ENCODE measurements at places on chromosomes 12 and 14.
A peak's percentile ranks its signal among the peaks of the same experiment; 100 is the strongest.

GRCh38 chr12:125981610-125982253, 916.5 kb downstream of the AACS start:
- DNase-seq = no peak

DNA sequence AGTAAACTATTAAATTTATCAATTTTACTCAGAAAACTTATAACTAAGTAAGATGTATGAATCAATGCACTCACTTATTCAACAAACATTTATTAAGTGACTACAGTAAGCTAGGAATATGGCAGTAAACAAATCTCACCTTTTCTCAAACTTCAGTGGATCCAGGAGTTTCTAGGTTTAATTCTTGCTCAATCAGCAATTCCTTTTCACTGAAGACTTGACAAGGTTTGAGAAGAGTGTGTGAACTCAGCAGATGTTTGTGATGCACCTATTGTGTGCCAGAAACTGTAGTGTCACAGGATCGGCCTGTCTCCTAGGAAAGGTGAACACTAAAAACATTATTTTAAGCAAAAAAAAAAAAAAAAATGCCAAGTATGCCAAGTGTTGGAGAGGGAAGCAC, 167.8 kb downstream of the ALG10 start:
- no peak for DNase-seq

DNA sequence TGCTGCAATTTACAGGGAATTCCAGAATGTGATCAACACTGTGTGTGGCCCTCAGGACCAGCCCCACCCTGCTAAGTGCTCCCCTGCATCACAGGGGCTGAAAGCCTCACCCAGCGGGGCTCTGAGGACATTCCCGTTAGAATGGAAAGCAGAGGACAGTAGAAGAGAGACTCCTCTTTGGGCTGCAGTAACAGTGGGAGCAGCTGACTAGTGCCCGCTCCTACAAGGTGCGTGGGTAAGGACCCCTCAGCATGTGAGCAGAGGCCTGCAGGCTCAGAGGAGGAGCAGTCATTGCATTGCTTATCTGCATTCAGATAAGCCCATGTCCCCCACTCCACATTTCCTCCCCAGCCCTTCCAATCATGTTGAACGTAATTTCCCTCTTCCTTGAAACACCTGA, 120.1 kb downstream of the ITPR2 start:
- no peak for DNase-seq

DNA sequence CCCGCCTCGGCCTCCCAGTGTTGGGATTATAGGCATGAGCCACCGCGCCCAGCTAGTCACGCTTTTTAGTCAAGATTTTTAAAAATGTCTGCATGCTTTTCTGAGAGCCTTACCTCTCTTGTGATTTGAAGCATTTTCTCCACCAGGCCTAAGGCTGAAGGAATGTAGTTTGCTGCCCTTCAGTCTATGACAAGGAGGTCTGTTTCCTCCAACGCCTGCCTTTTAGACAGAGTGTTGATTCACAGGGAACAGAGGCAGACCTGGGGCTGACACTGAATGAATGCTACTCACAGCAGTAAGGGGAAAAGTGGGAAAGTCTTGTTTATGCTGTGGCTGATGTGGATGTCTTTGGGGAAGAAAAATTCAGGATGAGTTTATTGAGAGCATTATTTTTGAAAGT, 27.2 kb upstream of the MDM2 start:
- DNase-seq = no peak

DNA sequence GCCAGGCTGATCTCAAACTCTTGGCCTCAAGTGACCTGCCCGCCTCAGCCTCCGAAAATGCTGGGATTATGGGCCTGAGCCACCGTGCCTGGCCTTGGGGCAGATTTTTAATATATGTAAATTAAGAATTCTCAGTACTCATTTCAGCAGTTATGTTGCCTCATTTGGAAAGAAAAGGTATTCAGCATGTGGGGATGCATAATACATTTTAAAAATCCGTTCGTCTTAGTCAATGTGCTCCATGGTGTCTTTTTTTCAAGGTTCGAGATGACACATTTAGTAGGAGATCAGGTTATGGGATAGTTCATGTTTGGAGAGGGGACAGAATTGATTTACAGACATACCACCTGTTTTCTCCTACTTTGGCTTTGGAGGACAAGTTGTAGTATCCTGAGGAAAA, 10.2 kb downstream of the SYNE2 start:
- no peak for DNase-seq

- DNase-seq = no peak
These were observed 221.8 kb downstream of the PRKD1 start for GRCh38 chr14:29705801-29706200.

GRCh38 chr14:73173092-73173735, 36.9 kb downstream of the PSEN1 start:
- peak; percentile 7 for DNase-seq

DNA sequence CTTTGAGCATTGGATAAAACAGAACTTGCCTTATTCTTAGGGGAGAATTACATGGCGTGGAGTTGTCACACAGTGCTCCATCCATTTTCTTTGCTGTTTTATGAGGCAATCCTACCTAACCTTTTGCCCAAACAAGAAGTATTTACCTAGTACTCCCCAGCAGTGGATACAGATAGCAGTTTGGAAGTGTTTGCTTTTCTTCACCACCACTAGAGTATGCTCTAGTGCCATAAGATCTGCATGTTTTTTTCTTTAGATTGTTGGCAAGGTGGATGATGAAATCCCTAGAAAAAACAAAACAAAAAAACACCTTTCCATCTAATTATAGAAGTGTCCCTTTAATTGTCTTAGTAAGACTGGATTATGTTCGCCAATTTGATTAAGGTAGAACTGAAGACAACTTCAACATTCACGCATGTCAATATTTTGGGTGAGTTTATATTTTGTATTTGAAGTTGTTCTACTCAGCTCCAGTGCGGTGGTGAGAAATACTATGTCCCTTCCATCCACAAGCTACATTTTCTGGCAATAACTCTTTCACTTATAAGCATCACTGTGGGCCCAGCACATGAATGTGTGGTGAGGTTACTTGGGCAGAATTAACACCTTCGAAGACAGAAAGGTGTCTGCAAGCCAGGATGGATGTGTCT, 23.6 kb upstream of the TMEM260 start:
- no peak for DNase-seq

DNA sequence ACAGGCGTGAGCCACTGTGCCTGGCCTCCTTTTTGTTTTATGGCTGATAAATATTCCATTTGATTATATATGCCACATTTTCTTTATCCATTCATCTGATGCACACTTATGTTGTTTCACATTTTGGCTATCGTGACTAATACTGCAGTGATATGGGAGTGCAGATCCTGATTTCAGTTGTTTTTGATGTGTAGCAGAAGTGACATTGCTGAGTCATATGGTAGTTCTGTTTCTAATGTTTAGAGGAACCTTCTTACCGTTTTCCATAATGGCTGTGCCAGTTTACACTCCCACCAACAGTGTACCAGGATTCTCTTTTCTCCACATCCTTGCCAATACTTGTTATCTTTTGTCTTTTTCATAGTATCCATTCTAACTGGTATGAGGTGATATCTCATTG, 235.9 kb downstream of the ERC1 start:
- no peak for DNase-seq

DNA sequence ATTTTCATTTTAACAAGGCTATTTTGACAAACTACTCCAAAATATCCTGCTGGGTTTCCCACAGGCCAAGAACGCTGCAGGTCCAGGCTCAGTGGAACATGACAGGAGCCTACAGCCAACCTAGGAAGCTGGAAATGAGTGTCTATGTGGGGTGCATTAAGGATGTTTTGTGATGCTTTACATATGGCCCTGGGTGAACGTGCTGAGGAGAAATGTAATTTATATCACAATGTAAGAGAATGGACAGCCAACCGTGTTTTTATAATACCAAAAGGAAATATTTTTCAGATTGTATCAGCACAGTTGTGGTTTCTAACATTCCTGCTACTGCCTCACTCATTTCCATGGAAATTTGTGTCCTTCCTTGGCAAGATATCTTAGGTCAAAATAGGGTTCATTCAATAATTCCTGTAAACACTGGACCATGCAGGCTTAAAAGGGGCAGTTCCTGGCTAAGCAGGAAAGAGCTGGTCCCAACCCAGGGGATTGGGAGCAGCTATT, 51.5 kb downstream of the ST8SIA1 start:
- DNase-seq = no peak

- no peak for DNase-seq
These were observed 377.8 kb upstream of the SFSWAP start for GRCh38 chr12:131333136-131333535.

DNA sequence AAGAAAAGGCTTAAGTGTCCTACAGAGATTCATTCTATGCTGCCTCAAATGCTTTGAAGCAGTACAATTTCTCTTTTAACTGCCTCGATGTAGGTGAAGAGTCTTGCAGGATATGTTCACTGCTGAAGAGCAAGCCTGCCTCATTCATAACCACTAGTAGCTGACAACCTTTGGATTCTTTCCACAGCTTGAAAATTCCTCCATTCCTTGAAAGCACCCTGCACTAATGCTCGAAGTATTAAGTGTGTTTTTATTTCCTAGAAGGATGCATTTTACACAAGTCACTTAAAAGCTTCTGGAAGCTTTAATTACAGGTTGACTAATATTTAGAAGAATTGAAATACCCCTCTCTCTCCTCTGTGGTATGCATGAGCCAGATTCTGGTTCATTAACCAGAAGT, 429.4 kb downstream of the DIO2 start:
- DNase-seq = no peak

DNA sequence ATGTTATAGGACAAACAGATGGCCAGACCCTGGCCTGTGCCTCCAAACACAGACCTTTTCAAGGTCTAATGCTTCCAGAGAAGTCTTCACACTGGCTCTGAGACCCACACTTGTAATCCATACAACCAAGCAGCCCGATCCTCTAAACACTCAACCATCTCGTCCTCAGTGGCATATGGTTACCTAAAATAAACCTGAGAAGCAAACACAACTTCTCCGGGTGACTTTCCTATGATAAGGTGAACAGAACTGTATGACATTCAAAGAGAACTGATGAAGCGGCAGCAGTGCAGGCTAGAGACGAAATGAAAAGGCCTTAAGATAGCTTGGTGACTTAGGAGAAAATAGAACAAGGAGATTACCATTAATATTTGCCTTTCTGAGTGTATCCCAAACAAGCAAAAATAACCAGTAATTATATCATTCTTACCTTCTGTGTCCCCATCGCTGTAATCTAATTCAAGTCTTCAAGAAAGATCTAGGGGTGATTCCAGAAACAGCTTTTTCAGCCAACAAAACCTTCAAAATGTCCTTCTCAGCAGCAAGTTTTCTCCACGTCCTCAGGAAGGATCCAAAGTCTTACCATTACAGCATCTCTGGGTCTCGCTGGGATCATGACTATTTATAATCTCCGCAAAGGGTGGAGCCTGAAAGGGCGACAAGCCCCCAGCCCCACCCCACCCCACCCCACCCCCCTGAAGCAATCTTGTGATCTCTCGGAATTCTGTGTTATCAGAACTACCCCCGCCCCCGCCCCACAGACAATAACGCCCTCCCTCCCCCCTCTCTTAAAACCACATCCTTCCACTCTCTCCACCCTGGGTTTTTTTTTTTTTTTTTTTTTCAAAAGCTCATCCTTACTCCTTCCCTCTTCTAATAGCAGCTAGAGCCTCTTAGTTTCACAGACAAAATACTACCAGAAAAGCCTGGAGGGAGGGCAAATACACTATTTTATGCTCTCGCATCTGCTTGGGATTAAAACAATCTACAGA, at the start of gene SLC2A3:
SLC2A3 (minus strand) TSS at position 598 of the 992 bp plus-strand sequence; CDS start at position 445, 153 bp downstream.
- peak; percentile 85 for DNase-seq

- no peak for DNase-seq
These were observed 1128.3 kb upstream of the FLRT2 start for GRCh38 chr14:84401631-84402030.

GRCh38 chr14:60250257-60251035, 1.4 kb downstream of the PPM1A start:
- no peak for DNase-seq

GRCh38 chr12:8644345-8645248, 18.0 kb downstream of the MFAP5 start:
- DNase-seq = no peak

- DNase-seq = no peak
These were observed 556 bp downstream of the TROAP start for GRCh38 chr12:49323524-49324097.

- DNase-seq = no peak
These were observed 36.2 kb upstream of the NUDT4 start for GRCh38 chr12:93341409-93342049.

DNA sequence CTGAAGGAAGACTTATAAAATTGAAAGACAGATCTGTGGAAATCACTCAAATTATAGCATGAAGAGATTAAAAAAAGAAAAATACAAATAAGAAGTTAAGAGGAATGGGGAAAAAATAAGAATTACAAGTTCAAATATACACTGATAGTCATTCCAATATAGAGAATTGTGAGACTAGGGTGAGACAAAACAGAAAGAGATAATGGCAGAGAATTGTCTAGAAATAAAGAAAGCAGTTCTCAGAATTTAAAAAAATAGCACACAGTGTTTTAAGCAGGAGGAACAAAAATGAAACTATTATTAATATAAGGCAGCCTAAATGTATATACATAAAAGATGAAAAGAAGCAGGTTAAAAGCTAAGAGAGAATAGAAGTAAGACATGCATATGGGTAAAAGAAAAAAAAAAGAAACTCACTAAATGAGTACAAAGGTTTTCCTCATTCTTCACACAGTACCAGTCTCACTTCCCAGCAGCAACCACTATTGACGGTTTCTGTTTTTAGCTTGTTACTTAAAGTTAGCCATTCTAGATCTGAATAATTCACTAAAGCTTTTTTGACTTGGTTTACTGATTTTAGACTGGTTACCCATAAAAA, 31.1 kb downstream of the SLC38A4 start:
- DNase-seq = no peak

DNA sequence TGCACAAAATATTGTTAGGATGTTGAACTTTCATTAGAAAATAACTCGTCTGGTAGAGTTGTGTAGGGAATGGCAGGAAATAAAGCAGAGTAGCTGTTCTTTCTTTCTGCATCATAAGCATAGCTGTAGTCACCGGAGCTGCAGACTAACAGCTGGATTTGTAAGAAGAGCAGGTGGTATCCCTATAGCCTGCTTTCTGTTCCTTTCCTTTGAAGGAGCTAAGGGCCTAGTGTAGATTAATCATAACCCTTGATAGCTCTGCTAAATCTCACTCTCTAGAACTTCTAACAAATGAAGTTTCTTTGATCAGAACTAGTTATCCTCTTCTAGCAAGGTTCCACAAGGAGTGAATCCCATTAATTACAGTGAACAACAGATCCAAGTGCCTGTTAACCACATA, 3.5 kb downstream of the LMO3 start:
- no peak for DNase-seq

GRCh38 chr14:72089625-72090024, 157.4 kb downstream of the RGS6 start:
- DNase-seq = no peak

- DNase-seq = no peak
These were observed 909 bp upstream of the ETFBKMT start for GRCh38 chr12:31658471-31659086.

DNA sequence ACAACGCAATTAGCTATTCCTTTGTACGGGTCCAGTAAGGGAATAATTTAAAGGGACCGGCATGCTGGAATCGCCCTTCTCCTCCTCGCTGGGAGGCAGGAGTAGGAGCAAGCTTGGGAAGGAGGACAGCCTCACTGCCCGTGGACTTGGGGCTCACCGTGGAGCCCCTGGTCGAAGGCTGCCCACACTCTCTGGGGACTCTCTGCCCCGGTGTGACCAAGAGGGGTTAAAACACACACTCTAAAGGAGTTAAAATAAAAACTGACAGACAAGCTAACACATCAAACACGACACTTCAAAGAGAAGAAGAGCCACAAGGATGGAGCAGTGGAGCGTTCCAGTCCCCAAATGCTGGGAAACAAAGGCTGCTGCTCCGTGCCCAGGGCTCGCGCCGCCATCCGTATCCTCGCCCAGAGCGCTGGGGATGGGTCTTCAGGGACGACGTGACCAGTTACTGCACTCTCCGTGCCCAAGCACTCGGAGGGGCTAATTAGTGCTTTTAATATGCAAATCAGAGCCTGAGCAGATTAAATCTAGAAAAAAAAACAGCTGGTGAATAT, 123.3 kb downstream of the PAPOLA start:
- DNase-seq = no peak
